ENCODE measurements at places on chromosomes 1 and 21.

GRCh38 chr1:93670141-93670540, 11.5 kb downstream of the BCAR3 start:
- peak; percentile 73 for DNase-seq
- no peak overlapping the region for H3K4me3 ChIP-seq
- peak overlapping the region; percentile 78 for H3K27ac ChIP-seq
- H3K4me1 ChIP-seq: peaks cover 16% of the 10 kb centered on the region
- H3K36me3 ChIP-seq: no peaks in the 10 kb centered on the region

GRCh38 chr1:67135354-67135753, 584 bp upstream of the C1orf141 start:
- no peaks in the 10 kb centered on the region for H3K27me3 ChIP-seq
- no peaks in the 10 kb centered on the region for H3K36me3 ChIP-seq

DNA sequence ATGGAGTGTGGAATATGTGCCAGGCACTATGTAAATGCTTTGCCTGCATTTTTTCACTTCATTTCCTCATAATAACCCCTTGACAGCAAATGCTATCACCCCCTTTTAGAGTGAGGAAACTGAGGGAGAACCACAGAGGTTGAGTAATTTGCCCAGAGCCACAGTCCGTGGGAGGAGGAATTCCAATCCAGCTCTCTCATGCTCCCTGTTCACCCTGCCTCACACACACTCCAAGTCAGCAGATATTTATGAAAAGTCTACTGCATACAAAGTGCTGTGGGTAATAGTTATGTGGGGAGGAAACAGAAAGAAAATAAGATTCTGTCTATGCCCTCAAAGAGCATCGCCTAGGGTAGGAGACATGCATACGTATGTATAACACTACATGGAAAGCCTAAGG, 30.9 kb upstream of the RBM15 start:
- DNase-seq: no peak
- peak overlapping the region; percentile 48 for H3K27ac ChIP-seq
- no peaks in the 10 kb centered on the region for H3K36me3 ChIP-seq
- no peaks in the 10 kb centered on the region for H3K27me3 ChIP-seq
- peaks cover 4% of the 10 kb centered on the region for H3K4me1 ChIP-seq

DNA sequence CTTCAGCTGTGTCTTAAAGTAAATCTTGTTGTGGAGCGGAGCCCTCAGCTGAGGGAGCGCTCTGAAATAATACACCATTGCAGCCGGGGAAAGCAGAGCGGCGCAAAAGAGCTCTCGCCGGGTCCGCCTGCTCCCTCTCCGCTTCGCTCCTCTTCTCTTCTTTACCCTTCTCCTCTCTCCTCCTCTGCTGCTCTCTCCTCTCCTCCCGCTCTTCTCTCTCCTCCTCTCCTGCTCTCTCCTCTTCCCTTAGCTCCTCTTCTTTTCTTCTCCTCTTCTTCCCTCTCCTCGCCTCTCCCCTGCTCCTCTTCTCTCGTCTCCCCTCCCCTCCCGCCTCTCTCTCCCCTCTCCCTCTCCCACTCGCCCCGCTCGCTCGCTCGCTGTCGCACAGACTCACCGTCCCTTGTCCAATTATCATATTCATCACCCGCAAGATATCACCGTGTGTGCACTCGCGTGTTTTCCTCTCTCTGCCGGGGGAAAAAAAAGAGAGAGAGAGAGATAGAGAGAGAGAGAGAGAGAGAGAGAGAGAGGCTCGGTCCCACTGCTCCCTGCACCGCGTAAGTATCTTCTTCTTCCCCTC, at the start of gene PROX1:
PROX1 (plus strand) TSS at position 47 of the 580 bp plus-strand sequence. CDS start 8,563 bp downstream, outside the sequence.
- peaks cover 2% of the 10 kb centered on the region for H3K27me3 ChIP-seq
- DNase-seq: no peak
- H3K4me3 ChIP-seq: peak within 1 kb of the TSS; percentile 54
- peak within 1 kb of the TSS; percentile 86 for H3K27ac ChIP-seq
- no peaks in the 10 kb centered on the region for H3K4me1 ChIP-seq

DNA sequence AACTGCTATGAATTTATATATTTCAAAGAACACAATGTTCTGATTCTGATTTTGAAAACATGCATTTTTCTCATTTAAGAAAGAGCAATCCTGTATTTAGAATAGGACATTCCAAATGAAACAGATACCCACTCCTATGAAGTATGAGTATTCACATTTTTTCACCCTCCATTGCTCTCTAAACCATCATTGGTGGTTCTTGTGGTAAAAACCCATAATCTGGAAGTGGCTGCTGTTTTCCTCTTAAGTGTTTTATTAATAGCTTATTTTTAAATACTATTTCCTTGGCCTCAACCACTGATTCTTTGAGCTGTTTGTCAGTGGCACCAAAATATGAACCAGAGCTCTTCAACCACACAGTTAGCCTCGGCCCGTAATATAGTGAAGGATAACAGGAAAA, 60.0 kb upstream of the ADAM30 start:
- DNase-seq: no peak
- no peak overlapping the region for H3K4me3 ChIP-seq
- H3K4me1 ChIP-seq: no peaks in the 10 kb centered on the region
- H3K27ac ChIP-seq: no peak overlapping the region

Data from breast epithelium (tissue), 4 donors.